ENCODE measurements at places on chromosomes 16 and 17. TPM values are rescaled to one million over a fixed set of nuclear protein-coding genes. Genes with fewer than 3 reads are reported as not detected.

GRCh38 chr17:78484271-78485246 lies 92.6 kb downstream of the DNAH17 start:
- H3K27me3 ChIP-seq, result peaks cover 9% of the 10 kb centered on the region
- no peaks in the 10 kb centered on the region for H3K36me3 ChIP-seq
- H3K4me1 ChIP-seq, result no peaks in the 10 kb centered on the region
- DNase-seq, result no peak
- H3K27ac ChIP-seq, result no peak overlapping the region

DNA sequence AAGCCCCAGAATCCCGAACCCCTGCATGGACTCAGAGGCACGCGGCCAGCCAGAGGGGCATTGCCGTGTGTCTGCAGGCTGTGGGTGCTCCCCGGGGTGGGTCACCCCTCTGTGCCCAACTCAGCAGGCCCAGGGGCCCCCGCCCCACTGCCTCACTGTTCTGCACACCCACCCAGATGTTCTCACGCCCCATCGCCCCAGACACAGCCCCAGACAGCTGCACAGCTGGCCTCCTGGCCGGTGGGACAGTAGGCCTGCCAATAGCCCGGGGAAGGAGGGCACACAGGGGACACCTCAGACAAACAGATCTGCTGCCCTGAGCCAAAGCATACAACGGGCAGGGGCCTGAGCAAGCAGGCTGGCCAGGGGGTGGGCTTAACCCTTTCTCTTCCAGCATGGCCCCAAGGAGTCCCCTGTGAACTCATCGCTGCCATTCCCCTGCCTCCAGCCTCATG lies 27.6 kb upstream of the NXPH3 start:
- peak overlapping the region; percentile 18 for H3K27ac ChIP-seq
- no peaks in the 10 kb centered on the region for H3K4me1 ChIP-seq
- no peak for DNase-seq
- no peaks in the 10 kb centered on the region for H3K27me3 ChIP-seq
- H3K36me3 ChIP-seq, result no peaks in the 10 kb centered on the region

- peaks cover 23% of the 10 kb centered on the region for H3K4me1 ChIP-seq
- no peak for DNase-seq
- peaks cover 91% of the 10 kb centered on the region for H3K27me3 ChIP-seq
- no peak overlapping the region for H3K27ac ChIP-seq
- H3K36me3 ChIP-seq, result no peaks in the 10 kb centered on the region
Measured at GRCh38 chr17:80478487-80479245, 2.3 kb upstream of the NPTX1 start.

GRCh38 chr16:84045001-84045817 lies 2.6 kb upstream of the SLC38A8 start:
- DNase-seq, result no peak
- H3K27ac ChIP-seq, result no peak overlapping the region
- peaks cover 23% of the 10 kb centered on the region for H3K36me3 ChIP-seq

GRCh38 chr17:9079461-9080103 lies 58.3 kb downstream of the NTN1 start:
- no peaks in the 10 kb centered on the region for H3K36me3 ChIP-seq
- H3K4me3 ChIP-seq, result no peak overlapping the region
- no peak for DNase-seq
- H3K27me3 ChIP-seq, result no peaks in the 10 kb centered on the region
- H3K4me1 ChIP-seq, result no peaks in the 10 kb centered on the region

GRCh38 chr17:74271281-74271680 lies 2.8 kb upstream of the DNAI2 start:
- peaks cover 27% of the 10 kb centered on the region for H3K4me1 ChIP-seq
- no peak overlapping the region for H3K27ac ChIP-seq

- H3K36me3 ChIP-seq, result no peaks in the 10 kb centered on the region
- peaks cover 6% of the 10 kb centered on the region for H3K4me1 ChIP-seq
- H3K27ac ChIP-seq, result peak overlapping the region; percentile 26
- DNase-seq, result no peak
- no peak overlapping the region for H3K4me3 ChIP-seq
- no peaks in the 10 kb centered on the region for H3K27me3 ChIP-seq
Measured at GRCh38 chr17:7553356-7553755, 4.5 kb downstream of the TNFSF12 start.

DNA sequence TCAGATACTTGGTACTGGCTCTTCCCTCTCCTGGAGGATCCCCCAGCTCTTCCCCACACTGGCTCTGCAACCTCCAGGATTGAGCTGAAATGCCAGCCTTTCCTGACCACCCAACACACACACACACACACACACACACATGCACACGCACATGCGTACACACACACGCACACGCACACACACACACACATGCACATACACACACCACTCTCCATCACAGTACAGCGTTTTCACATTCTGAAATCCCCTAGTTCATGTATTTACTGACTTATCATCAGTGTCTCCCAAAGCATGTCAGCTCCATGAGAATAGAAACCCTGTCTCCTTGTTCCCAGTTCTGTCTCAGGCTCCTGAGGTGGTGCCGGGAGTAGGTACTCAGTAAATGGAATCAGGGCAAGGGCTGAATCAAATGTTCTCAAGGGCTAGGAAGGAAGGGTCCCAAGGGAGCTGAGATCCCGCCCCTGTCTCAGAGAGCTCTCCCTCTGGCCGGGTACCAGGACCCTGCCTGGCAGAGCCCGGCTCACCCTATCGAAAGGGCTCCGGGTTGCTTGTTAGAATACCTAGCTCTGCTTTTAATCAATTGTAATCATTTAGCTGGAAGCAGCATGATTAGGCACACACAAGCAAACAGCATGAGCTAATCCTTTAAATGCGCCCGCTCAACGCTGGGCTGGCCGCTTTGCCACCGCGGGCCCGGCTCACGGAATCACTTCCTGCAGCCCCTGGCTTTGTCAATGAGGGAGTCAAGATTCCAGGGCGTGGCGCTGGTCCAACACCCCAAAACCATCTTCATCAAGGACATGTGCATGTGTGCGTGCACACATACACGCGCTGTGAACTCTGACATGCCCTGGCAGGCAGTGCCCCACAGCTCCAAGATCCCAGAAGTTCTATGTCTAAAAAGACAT lies 140.7 kb downstream of the C16orf78 start:
- no peaks in the 10 kb centered on the region for H3K27me3 ChIP-seq
- no peaks in the 10 kb centered on the region for H3K4me1 ChIP-seq
- H3K4me3 ChIP-seq, result no peak overlapping the region

- no peak for DNase-seq
- peaks cover 4% of the 10 kb centered on the region for H3K36me3 ChIP-seq
- no peaks in the 10 kb centered on the region for H3K27me3 ChIP-seq
- no peak overlapping the region for H3K27ac ChIP-seq
- H3K4me3 ChIP-seq, result no peak overlapping the region
Measured at GRCh38 chr16:70768203-70768580, 32.8 kb downstream of the VAC14 start.

DNA sequence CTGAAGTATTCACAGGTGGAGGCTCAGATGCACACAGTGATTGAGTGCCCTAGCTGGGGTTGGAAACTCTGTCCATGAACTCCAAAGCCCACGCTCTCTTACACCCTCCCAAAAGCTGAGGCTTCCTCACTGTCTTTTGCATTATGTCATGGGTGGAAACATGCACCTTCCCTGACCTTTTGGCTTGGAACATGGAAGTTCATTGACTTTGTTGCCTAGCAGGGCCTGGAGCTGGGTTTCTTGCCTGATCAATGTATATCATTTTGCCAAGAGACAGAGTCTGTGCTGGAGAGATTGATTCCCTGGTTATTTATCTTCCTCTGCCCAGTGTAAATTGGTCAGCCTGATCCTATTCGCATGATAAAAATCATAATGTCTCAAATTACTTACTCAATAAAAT lies 558.4 kb downstream of the MAF start:
- no peak for DNase-seq
- no peaks in the 10 kb centered on the region for H3K4me1 ChIP-seq
- no peak overlapping the region for H3K4me3 ChIP-seq
- no peaks in the 10 kb centered on the region for H3K36me3 ChIP-seq
- H3K27ac ChIP-seq, result no peak overlapping the region
- no peaks in the 10 kb centered on the region for H3K27me3 ChIP-seq

- peak overlapping the region; percentile 46 for H3K27ac ChIP-seq
- H3K4me1 ChIP-seq, result no peaks in the 10 kb centered on the region
- no peak for DNase-seq
- no peaks in the 10 kb centered on the region for H3K27me3 ChIP-seq
- H3K4me3 ChIP-seq, result no peak overlapping the region
- no peaks in the 10 kb centered on the region for H3K36me3 ChIP-seq
Measured at GRCh38 chr17:61376931-61377838, 22.5 kb upstream of the TBX2 start.

DNA sequence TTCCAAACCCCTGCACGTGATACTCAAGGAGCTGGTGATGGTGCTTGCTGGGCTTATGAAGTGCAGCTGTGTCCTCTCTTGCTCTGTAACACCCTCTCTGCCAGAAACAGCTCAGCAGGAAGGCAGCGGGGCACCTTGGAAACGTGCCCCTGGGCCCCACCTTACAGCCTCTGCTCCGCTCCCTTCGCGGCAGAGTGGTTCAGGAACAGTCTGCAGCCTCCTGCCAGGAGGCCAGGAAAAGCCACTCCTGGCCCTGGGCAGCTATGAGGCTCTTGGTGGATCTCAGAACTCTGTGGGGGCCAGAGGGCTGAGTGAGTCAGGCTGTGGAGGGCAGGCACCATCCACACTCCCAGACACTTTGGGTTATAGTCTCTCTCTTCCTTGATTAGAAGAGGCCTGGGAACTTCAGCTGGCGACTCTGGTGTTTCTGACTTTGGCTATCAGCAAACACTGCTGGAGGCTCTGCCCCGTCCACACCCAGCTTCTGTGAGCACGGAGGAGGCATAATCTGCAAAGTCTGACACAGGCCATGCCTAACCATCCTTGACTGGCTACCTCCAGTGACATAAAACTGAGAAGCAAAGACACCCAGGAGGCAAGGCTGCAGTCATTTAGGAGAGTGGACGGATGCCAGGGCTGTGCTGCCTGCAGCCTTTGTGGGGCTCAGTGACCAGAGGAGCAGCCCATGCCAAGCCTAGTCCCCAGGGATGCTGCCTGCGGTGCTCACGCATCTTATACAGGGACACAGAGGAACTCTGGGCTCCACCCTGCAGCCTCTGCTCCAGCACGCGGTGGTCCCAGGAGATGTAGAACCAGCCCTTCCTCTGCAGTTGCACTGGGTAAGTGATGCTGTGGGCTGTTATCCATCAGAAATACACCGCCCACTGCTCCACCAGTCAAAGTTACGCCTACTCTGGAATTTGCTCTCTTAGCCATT lies 65.3 kb downstream of the METRNL start:
- no peaks in the 10 kb centered on the region for H3K36me3 ChIP-seq
- peaks cover 5% of the 10 kb centered on the region for H3K4me1 ChIP-seq
- no peak for DNase-seq
- no peaks in the 10 kb centered on the region for H3K27me3 ChIP-seq
- no peak overlapping the region for H3K27ac ChIP-seq

GRCh38 chr16:6634151-6634550 lies 698.5 kb upstream of the RBFOX1 start:
- H3K4me1 ChIP-seq, result no peaks in the 10 kb centered on the region
- no peak overlapping the region for H3K27ac ChIP-seq
- no peak overlapping the region for H3K4me3 ChIP-seq
- H3K27me3 ChIP-seq, result no peaks in the 10 kb centered on the region
- no peaks in the 10 kb centered on the region for H3K36me3 ChIP-seq
- no peak for DNase-seq

GRCh38 chr17:80327518-80327917 lies 66.9 kb downstream of the RNF213 start:
- no peaks in the 10 kb centered on the region for H3K27me3 ChIP-seq
- no peak overlapping the region for H3K4me3 ChIP-seq

GRCh38 chr17:50495217-50495823 lies 12.9 kb upstream of the MYCBPAP start:
- no peaks in the 10 kb centered on the region for H3K36me3 ChIP-seq
- H3K27me3 ChIP-seq, result no peaks in the 10 kb centered on the region
- no peak for DNase-seq
- no peak overlapping the region for H3K27ac ChIP-seq
- H3K4me1 ChIP-seq, result no peaks in the 10 kb centered on the region

- no peaks in the 10 kb centered on the region for H3K27me3 ChIP-seq
- H3K4me3 ChIP-seq, result no peak overlapping the region
- peaks cover 8% of the 10 kb centered on the region for H3K36me3 ChIP-seq
- peak overlapping the region; percentile 93 for H3K27ac ChIP-seq
- peaks cover 35% of the 10 kb centered on the region for H3K4me1 ChIP-seq
- peak; percentile 42 for DNase-seq
Measured at GRCh38 chr17:82013341-82013740, 9.3 kb downstream of the CENPX start.

- peak; percentile 68 for DNase-seq
- peak overlapping the region; percentile 95 for H3K27ac ChIP-seq
- H3K36me3 ChIP-seq, result no peaks in the 10 kb centered on the region
- no peak overlapping the region for H3K4me3 ChIP-seq
- H3K27me3 ChIP-seq, result no peaks in the 10 kb centered on the region
- H3K4me1 ChIP-seq, result no peaks in the 10 kb centered on the region
Measured at GRCh38 chr17:42436391-42436790, 13.3 kb upstream of the CAVIN1 start.

- H3K27me3 ChIP-seq, result no peaks in the 10 kb centered on the region
- DNase-seq, result no peak
- peak overlapping the region; percentile 75 for H3K27ac ChIP-seq
- peaks cover 26% of the 10 kb centered on the region for H3K36me3 ChIP-seq
- peaks cover 45% of the 10 kb centered on the region for H3K4me1 ChIP-seq
Measured at GRCh38 chr16:84175350-84176081, 11.3 kb downstream of the TAF1C start.

DNA sequence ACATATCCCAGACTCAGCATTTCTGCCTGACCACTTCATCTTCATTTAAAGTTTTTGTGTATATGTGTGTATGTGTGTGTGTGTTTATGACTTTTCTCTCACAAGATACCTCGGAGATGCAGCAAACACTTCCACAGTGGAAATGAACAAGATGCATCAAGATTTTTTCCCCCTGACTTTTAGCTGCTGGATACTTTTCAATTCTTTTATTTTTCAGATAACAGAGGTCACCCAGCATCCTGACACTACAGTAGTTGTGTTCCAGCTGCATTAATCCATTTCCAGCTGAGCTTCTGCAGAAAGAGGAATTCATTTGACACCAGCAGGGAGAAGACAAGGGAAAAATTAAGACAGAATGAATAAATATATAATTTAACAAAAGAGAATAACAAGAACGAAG lies 130.2 kb upstream of the PSMD7 start:
- no peaks in the 10 kb centered on the region for H3K27me3 ChIP-seq
- DNase-seq, result no peak
- no peaks in the 10 kb centered on the region for H3K36me3 ChIP-seq
- H3K4me3 ChIP-seq, result no peak overlapping the region
- no peak overlapping the region for H3K27ac ChIP-seq

- H3K4me1 ChIP-seq, result peaks cover 34% of the 10 kb centered on the region
- peak overlapping the region; percentile 88 for H3K27ac ChIP-seq
- peak overlapping the region; percentile 74 for H3K4me3 ChIP-seq
- DNase-seq, result no peak
- no peaks in the 10 kb centered on the region for H3K27me3 ChIP-seq
Measured at GRCh38 chr17:48542114-48542656, 2.7 kb downstream of the HOXB2 start.

EPX gene
- total RNA-seq, result not detected

SHPK gene
- 5.7 TPM for total RNA-seq

SLC5A11 gene
- not detected for total RNA-seq

SGSH gene
- total RNA-seq, result 10.7 TPM

C16orf46 gene
- total RNA-seq, result not detected

LGALS9B gene
- not detected for total RNA-seq

EVPLL gene
- total RNA-seq, result not detected

CD300E gene
- 0.19 TPM for total RNA-seq

CMTM2 gene
- total RNA-seq, result 0.52 TPM

GP1BA gene
- total RNA-seq, result 0.25 TPM

ABCC6 gene
- not detected for total RNA-seq

FAM117A gene
- total RNA-seq, result 14.9 TPM

ATPAF2 gene
- 42.6 TPM for total RNA-seq

KRT13 gene
- total RNA-seq, result not detected
